ENCODE measurements at places on chromosomes 7 and 10.

DNA sequence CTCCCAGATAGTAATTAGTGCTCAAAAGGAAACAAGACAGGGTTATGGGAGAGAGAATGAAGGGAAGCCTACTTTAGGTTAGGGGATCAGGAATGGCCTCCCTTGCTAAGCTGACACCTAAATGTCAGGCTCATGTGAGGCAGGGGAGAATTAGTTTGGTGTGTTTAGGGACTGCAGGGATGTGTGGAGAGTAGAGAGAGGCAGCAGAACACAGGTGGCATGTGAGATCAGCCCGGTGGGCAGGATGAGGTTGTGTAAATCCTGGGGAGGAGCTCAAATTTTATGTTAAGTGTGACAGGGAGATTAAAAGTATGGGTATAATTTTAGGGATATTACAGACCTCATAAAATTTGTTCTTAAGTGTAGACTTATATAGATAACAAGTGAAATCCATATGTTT is 56.2 kb upstream of the ZNF438 start:
- DNase-seq: no peak

DNA sequence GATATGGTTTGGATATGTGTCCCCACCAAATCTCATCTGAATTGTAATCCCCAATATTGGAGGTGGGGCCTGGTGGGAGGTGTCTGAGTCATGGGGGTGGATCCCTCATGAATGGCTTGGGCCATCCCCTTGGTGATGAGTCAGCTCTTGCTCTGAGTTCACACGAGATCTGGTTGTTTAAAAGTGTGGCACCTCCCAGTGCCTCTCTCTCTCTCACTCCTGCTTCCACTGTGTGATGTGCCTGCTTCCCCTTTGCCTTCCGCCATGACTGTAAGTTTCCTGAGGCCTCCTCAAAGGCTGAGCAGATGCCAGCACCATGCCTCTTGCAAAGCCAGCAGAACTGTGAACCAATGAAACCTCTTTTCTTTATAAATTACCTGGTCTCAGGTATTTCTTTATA is 4.8 kb upstream of the GCK start:
- no peak for DNase-seq

- no peak for DNase-seq
Observed at GRCh38 chr7:14851610-14852009, 50.9 kb downstream of the DGKB start.

- no peak for DNase-seq
Observed at GRCh38 chr10:63137306-63137705, 4.2 kb downstream of the NRBF2 start.

- no peak for DNase-seq
Observed at GRCh38 chr7:100602889-100603725, 944 bp downstream of the PCOLCE start.

DNA sequence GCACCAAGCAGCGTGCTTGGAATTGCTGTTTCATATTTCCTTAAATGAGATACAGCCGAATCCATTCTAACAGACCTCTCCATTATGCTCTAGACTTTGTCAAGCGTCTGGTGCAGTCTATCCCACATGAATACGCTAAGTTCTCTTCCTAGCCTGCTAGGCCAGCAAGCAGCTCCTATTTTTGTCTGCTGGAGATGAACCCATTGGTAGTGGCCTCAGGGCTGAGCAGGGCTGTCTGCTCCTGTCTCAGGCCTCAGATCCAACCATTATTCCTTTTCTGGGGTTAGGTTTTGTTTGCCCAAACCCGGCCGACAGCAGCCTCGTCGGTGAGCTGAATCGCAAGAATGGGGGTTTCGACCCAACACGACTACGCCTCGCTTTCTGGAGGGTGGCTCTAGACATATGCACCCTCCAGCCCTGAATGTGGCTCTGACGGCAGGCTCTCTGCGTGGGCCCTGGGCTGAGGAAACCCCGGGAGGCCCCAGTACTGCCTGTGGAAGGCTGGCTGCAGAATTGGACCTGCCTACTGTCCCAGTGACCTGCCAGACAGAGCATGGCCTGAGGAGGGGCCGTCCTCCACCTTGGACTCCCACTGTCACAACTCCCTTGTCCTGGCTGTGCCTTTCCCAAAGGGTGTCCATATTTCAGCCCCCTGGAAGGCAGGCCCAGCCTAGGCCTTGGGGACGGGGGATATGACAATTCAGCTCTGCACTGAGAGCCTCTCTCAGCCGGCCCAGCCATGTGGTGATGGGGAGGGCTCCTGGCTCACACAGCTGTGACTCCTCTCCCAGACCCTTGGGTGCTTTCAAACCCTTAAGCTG is 267.9 kb upstream of the TCERG1L start:
- no peak for DNase-seq

DNA sequence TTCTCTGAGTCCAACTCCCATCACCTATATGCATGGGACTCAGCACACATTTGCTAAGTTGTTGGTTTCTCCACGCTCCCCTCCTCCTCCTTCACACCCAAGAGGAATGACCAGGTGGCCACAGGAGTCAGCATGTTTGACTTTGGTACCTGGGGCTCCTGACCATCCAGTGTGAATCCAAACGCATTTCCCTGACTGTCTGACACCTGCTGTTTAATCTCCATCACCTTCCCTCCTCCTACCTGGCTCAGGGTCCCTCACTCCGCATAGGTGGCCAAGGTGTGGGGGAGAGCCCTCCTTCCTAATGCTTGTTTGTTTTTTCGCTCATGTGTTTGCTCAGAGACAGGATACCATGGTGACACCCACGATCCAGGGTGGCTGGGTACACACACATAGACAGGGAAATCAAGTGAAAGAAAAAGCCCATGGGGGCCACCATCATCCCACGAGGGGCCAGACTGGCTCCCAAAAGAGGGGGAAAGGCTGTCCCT is 194.9 kb downstream of the KCNMA1 start:
- no peak for DNase-seq

DNA sequence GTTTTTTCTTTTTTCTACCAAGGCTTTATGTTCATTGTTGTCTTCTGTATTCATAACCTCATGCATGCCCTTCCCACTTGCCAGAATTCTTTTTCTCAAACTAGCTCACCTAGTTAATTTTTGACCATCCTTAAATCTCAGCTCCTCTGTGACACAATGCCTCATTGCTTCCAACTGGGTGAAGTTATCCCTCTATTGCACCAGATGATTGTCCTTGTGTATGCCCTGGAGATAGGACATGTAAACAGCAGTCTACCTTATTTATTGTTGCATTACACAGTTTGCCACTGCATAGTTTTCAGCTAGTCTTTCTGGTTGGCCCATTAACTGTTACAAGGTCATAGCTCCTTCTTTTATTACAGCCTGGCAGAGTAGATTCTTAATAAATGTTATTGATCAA is 763.1 kb upstream of the COBL start:
- DNase-seq: no peak

DNA sequence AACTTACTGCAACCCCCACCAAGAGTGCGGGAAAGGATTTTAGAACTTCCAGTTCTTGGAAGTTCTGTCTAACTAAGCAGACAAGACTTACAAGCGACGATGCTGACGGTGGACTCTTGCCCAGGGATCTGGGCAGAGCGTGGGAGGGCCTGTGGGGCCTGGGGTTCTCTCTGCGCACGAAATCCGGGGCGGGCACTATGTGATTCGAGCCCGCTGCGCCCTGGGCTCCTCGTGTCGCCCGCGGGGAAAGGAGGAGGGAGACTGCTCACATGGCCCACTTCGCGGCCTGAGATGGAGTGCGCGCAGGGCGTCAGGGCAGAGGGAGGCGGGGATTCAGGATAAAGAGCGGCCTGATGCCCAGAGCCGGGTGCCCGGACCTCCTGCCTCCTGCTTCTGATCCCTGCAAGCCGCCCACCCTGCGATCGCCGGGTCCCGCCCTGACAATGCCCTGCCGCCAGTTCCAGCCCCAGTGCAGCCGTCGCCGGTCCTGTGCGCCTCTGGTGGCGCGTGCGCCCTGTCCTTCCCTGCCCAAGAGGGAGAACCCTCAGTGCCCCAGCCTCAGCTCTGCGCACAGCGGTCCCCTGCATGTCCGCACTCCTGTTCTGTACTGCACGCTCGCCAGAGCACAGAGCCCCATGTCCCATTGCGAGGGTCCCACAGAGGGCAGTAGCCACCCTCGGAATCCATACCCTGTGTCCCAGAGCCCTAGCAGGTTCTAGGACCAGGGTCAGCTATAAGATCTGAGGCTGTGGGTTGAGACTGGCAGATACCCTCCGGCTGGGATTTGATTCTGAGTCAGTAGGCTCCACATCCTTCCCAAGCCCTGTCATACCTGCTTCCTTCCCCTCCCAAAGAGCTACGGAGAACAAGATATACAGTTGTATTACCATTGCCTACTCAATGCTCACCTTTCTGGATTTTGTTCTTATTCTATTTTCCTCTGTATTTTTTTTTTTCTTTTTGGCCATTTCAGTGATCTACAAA is 99.4 kb upstream of the TMEM106B start:
- DNase-seq: no peak

GRCh38 chr10:13402021-13402420 is 53.9 kb upstream of the SEPHS1 start:
- DNase-seq: no peak

- DNase-seq: no peak
Observed at GRCh38 chr7:105268056-105268455, 120.7 kb downstream of the SRPK2 start.

DNA sequence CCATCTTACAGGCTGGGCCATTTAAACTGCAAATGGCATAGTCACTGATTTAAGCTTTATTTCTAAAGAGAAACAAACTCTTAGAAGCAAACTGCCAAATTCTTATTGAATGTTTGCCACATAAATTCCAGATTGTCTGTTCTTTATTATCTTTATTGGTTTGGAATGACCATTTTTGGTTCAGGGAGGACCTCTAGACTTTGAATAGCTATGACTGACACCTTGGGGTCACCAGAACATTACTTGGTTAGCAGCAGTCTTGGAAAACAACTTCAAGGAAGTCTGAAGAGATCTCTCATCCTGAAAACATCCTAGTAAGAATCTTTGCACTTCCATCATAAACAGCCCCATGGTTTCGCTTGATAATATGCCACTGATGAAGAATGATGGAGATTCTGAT is 197.1 kb downstream of the SUGCT start:
- no peak for DNase-seq

- DNase-seq: no peak
Observed at GRCh38 chr7:110386913-110387312, 704.0 kb upstream of the LRRN3 start.

DNA sequence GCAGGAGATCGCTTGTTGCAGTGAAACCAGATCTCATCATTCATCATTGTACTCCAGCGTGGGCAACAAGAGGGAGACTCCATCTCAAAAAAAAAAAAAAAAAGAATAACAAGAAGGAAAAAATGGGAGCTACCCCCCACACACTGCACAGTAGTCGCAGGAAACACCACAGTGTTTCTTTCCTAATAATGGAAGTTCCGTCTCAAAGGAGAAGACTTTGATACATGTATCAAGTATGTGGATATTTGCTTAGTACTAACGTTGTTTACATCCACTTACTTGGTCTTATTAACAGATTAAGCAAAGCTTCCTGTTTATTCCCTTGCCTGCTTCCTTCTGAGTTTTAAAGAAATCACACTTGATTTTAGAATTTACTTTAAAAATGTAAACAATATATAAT is 22.2 kb downstream of the YAE1 start:
- DNase-seq: no peak

- no peak for DNase-seq
Observed at GRCh38 chr10:67819768-67820204, 18.2 kb downstream of the DNAJC12 start.

DNA sequence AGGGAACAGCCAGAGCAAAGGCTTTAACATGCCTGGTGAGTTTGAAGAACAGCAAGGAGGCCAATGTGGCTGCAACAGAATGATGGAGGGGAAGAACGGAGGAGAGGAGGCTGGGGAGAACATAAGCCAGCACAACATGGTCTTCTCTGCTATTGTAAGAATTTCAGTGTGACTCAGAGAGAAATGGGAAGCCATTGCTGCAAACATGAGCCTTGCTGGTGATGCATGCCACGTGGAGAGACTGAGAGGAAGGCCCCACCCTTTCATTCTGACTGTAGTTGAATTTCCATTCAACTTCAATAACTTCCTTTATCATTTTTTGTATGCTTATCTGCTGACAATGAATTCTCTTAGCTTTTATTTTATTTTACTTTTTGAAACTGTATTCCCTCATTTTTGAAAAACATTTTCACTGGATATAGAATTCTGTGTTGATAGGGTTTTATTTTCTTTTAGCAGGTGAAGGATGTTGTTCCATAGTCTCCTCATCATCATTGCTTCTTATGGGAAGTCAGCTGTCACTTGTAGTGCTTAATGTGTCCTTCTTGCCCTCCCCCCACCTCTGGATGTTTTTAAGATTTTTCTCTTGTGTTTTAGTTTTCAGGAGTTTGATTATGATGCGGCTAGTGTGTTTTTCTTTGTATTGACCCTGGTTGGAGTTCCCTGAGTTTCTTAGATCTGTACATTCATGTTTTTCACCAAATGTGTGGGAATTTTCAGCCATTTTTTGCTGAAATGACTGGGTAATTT is 46.4 kb upstream of the LEP start:
- DNase-seq: no peak
